ENCODE measurements at places on chromosomes 3 and 15. TPM values are rescaled to one million over a fixed set of nuclear protein-coding genes. Genes with fewer than 3 reads are reported as not detected.

DNA sequence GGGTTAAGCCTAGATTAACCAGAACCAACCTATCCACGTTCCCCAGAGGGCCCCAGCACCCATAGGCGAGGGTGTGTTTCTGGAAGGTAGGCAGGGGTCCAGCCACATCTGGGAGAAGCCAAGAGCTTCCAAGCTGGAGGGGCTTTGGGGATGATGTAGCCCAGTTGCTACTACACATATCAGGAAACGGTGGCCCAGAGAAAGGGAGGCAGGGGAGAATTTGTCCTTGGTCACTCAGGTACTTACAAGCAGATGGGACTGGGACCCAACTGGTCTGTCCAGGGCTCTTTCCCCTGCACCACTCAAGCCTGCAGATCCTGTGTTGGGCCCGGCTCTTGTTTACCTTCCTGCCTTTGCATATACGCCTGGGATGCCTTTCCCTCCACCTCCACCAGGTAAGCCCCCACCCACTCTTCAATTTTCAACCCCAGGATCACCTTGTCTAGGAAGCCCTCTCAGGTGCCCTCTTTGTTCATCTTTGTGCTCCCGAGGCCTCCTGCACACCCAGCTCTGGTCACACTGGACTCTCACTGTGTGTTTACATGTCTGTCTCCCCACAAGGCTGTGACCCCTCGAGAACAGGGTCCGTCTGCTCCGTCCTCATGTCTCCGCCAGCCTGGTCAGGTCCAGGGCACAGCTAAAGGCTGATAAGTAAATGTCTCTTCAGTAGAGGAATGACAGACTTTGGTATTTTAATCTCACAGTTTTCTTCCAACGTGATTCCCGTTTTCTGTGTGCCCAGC lies 204.4 kb upstream of the LINGO1 start:
- H3K4me3 ChIP-seq = no peak overlapping the region
- H3K27ac ChIP-seq = no peak overlapping the region
- H3K36me3 ChIP-seq = no peaks in the 10 kb centered on the region
- no peak for DNase-seq

Gene TNNC1
- 5.5 TPM for total RNA-seq

- H3K27me3 ChIP-seq = no peaks in the 10 kb centered on the region
- no peak overlapping the region for H3K27ac ChIP-seq
- no peaks in the 10 kb centered on the region for H3K4me1 ChIP-seq
- no peak overlapping the region for H3K4me3 ChIP-seq
- no peaks in the 10 kb centered on the region for H3K36me3 ChIP-seq
Measured at GRCh38 chr3:67090474-67090873, 92.4 kb downstream of the KBTBD8 start.

Gene ADGRG7
- total RNA-seq = 0.14 TPM

- H3K36me3 ChIP-seq = no peaks in the 10 kb centered on the region
- no peak overlapping the region for H3K27ac ChIP-seq
- H3K4me3 ChIP-seq = no peak overlapping the region
- no peak for DNase-seq
- peaks cover under 1% of the 10 kb centered on the region for H3K4me1 ChIP-seq
Measured at GRCh38 chr15:66592505-66593218, 26.9 kb upstream of the LCTL start.

DNA sequence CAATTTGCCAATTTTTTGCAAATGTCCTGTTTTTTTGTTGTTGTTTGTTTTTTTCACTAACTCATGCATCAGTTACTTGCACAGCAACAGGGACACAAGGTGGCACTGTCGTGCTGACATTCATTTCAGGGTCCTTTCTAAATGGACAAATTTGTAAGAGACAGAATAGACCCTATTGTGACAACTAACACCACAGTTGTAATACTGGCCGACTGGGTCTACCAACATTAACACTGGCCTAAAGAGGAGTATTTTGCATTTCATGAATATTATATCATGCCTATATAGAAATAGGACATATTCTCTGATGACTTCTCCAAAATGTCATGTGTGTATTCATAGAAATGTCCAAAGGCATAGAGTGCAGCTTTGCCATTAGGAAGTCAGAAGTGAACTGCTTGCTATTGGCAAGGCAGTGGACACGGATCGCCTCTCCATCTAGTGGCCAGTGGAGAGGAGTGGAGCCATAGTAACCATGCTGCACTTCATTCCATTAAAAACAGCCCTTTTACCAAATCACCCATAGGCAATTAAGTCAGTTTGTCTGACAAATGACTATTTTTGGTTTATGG lies 54.8 kb downstream of the ZBTB20 start:
- no peaks in the 10 kb centered on the region for H3K4me1 ChIP-seq
- no peak overlapping the region for H3K27ac ChIP-seq
- H3K36me3 ChIP-seq = no peaks in the 10 kb centered on the region
- no peak overlapping the region for H3K4me3 ChIP-seq
- peak; percentile 66 for DNase-seq
- H3K27me3 ChIP-seq = no peaks in the 10 kb centered on the region

GRCh38 chr3:23489300-23490158 lies 286.4 kb downstream of the UBE2E2 start:
- H3K4me1 ChIP-seq = no peaks in the 10 kb centered on the region
- peaks cover 3% of the 10 kb centered on the region for H3K36me3 ChIP-seq
- DNase-seq = no peak
- no peak overlapping the region for H3K4me3 ChIP-seq

Gene TAGLN3
- total RNA-seq = 1.0 TPM

DNA sequence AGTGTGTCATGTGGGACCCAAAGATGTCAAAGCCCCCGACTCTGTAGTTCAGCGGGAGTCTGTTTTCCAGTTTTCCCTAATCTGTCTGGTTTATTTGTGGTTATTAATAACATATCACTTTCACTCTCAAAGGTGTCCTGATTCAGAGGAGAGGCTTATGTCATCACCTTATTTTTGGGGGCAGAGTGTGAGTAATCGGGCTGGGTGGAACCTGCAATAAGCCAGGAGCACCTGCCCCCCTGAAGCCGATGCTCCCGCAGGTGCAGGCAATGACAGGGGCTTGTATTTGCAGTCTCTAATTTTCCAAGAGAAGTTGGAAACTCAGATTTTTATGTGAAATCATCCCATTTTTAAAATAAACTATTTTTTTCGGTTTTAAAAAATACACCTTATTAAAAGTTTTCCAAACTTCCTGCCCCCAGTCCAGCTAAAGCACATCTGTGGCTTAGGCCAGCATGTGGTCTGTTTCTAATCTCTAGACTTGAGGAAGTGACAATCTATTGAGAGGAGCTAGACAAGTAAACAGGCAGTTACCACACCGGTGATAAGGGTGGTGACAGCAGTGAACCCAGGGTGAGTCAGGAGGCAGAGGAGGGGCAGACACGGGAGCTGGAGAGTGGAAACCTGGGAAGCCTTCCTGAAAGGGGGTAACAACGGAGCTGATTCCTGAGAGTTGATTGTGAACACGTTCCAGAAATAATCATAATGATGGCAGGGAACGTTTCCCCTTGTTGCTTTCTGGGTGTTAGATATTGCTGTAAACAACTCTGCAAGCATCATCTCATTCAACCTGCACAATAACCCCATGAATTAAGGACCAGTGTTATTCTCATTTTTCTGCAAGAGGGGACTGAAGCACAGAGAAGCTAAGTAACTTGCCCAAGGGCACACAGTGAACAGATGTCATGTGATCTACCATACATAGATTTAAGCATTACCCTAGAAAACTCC lies 37.2 kb downstream of the BHLHE40 start:
- H3K4me1 ChIP-seq = no peaks in the 10 kb centered on the region
- no peaks in the 10 kb centered on the region for H3K27me3 ChIP-seq
- no peak for DNase-seq
- no peak overlapping the region for H3K4me3 ChIP-seq
- no peaks in the 10 kb centered on the region for H3K36me3 ChIP-seq

DNA sequence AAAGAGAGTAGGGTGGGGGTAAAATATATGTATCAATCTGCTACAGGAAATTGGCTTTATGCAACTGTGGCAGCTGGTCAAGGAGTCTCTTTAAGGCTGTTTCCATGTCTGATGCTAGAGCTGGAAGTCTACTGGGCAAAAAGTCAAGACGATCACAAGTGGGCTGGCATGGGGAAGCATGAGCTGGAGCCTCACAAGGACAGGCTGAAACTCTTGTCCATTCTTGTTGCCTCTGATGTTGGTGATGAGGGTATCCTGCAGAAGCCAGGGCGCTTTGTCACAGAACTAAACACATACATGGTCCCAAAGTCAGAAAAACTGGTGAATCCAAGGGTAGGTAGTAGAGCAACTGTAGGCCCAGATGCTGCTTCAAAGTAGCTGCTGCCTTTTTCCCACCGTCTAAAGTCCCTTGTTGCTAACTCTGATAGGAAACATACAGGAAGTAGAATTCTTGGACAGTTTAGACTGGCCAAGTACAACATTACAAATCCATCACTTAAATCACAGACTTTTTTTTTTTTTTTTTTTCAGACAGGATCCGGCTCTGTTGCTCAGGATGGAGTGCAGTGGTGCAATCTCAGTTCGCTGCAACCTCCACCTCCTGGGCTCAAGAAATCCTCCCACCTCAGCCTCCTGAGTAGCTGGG lies 54.2 kb downstream of the RPL39L start:
- H3K27ac ChIP-seq = no peak overlapping the region
- H3K4me3 ChIP-seq = no peak overlapping the region
- H3K27me3 ChIP-seq = no peaks in the 10 kb centered on the region
- DNase-seq = no peak
- no peaks in the 10 kb centered on the region for H3K4me1 ChIP-seq
- no peaks in the 10 kb centered on the region for H3K36me3 ChIP-seq

Gene AGBL1
- under 0.01 TPM for total RNA-seq

- H3K27ac ChIP-seq = no peak overlapping the region
- no peaks in the 10 kb centered on the region for H3K4me1 ChIP-seq
- no peaks in the 10 kb centered on the region for H3K27me3 ChIP-seq
- no peaks in the 10 kb centered on the region for H3K36me3 ChIP-seq
- H3K4me3 ChIP-seq = no peak overlapping the region
Measured at GRCh38 chr15:81814882-81815455, 230.8 kb downstream of the MEX3B start.

- H3K4me3 ChIP-seq = no peak overlapping the region
- H3K36me3 ChIP-seq = no peaks in the 10 kb centered on the region
- H3K27me3 ChIP-seq = no peaks in the 10 kb centered on the region
- no peak for DNase-seq
Measured at GRCh38 chr3:67289626-67290025, 291.5 kb downstream of the KBTBD8 start.

Gene TGM4
- total RNA-seq = 0.14 TPM

DNA sequence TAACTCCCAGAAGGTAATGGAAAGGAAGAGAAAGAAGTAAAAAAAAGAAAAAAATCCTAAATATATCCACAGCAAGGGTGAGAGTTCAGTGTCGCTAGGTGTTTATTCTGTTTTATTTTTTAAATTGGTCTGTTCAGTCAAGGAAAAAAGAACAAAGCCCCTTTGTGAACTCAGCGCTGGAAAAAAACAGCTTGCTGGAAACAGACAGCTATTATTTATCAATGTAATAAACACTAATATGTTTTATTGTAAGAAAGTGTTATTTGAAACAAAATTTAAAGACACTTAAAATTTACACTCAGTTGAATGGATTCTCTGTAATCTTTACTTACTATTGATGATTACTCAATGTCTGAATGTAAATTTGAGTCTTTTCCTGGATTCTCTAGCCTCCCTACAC lies 32.3 kb upstream of the LEKR1 start:
- DNase-seq = no peak
- no peaks in the 10 kb centered on the region for H3K27me3 ChIP-seq
- H3K4me3 ChIP-seq = no peak overlapping the region
- no peaks in the 10 kb centered on the region for H3K4me1 ChIP-seq
- no peak overlapping the region for H3K27ac ChIP-seq

DNA sequence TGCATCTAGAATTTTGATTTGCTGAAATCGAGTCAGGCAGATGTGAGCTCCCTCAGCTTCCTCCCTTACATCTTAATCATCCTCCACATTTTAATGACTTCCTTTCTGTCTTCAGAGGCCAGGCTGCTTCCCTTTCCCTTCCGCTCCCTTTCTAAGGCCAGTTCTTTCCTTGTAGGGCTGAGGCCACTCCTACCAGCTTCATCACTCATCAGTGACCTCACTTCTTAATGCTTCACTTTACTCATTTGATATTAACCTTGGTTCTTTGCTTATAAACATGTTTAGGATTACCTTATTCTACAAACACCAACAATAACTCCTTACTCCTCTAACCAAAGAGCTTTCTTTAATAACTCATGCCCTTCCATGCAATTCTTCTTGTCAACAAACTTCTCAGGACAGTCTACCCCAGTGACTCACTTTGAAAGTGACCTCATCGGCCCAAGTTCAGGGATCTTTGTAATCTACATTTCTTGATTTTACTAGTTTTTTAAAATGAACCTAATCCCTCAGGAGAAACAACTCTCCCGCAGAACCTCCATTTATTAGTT lies 23.9 kb downstream of the ILDR1 start:
- peaks cover 11% of the 10 kb centered on the region for H3K4me1 ChIP-seq
- H3K36me3 ChIP-seq = no peaks in the 10 kb centered on the region
- H3K27me3 ChIP-seq = no peaks in the 10 kb centered on the region
- no peak for DNase-seq
- no peak overlapping the region for H3K27ac ChIP-seq
- no peak overlapping the region for H3K4me3 ChIP-seq

- H3K27ac ChIP-seq = no peak overlapping the region
- no peak for DNase-seq
- H3K4me1 ChIP-seq = no peaks in the 10 kb centered on the region
- no peaks in the 10 kb centered on the region for H3K27me3 ChIP-seq
- H3K4me3 ChIP-seq = no peak overlapping the region
Measured at GRCh38 chr3:114565216-114565615, 271.4 kb downstream of the TIGIT start.

- no peaks in the 10 kb centered on the region for H3K4me1 ChIP-seq
- no peak overlapping the region for H3K4me3 ChIP-seq
- peaks cover 7% of the 10 kb centered on the region for H3K27me3 ChIP-seq
Measured at GRCh38 chr3:149628957-149629670, 28.7 kb downstream of the WWTR1 start.

- no peaks in the 10 kb centered on the region for H3K36me3 ChIP-seq
- no peak overlapping the region for H3K27ac ChIP-seq
- DNase-seq = no peak
- no peaks in the 10 kb centered on the region for H3K27me3 ChIP-seq
Measured at GRCh38 chr3:127067116-127067910, 84.4 kb downstream of the PLXNA1 start.

DNA sequence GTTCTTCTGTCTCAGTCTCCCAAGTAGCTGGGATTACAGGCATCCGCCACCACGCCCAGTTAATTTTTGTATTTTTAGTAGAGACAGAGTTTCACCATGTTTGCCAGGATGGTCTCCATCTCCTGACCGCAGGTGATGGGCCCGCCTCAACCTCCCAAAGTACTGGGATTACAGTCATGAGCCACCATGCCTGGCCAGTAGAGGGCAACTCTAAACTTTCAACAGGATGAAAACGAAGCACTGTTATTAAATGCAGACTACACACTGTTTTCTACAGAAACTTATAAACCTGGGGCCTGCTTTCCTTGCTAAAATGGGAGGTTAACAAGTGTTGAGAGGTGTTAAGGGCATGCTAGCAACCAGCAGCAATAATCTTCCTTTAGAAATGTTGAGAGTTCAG lies 7.6 kb downstream of the ARPC4 start:
- H3K4me1 ChIP-seq = no peaks in the 10 kb centered on the region
- no peak overlapping the region for H3K27ac ChIP-seq
- no peaks in the 10 kb centered on the region for H3K27me3 ChIP-seq
- no peak for DNase-seq
- H3K4me3 ChIP-seq = no peak overlapping the region

GRCh38 chr3:133474817-133475216 lies 75.0 kb downstream of the BFSP2 start:
- H3K27ac ChIP-seq = peak overlapping the region; percentile 88
- H3K4me1 ChIP-seq = peaks cover 55% of the 10 kb centered on the region
- H3K27me3 ChIP-seq = no peaks in the 10 kb centered on the region
- H3K4me3 ChIP-seq = no peak overlapping the region
- H3K36me3 ChIP-seq = no peaks in the 10 kb centered on the region
- no peak for DNase-seq
